CD4-positive, alpha-beta T cell treated with Interleukin-1 beta for 1 hour (primary cell): ENCODE measurements at places on chromosomes 3 and 15.

DNA sequence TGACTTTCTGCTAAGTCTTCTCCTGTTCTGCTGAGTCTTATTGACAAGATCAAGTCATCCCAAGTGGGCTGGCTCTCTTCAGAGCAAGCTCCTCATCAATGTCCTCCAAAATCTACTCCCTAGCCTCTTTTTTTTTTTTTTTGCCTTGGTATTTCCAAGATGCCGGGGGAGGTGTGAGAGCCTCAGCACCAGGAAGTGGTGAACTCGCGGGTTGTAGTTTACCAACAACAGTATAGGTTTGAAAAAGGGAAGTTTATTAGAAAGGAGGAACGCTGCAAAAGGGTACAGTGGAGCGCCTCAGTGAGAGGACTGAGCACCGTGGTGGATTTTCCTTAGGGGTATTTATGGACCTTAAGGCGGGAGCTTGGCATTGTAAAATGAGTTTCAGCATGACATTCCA is 94.3 kb upstream of the SGO1 start:
- DNase-seq: no peak

DNA sequence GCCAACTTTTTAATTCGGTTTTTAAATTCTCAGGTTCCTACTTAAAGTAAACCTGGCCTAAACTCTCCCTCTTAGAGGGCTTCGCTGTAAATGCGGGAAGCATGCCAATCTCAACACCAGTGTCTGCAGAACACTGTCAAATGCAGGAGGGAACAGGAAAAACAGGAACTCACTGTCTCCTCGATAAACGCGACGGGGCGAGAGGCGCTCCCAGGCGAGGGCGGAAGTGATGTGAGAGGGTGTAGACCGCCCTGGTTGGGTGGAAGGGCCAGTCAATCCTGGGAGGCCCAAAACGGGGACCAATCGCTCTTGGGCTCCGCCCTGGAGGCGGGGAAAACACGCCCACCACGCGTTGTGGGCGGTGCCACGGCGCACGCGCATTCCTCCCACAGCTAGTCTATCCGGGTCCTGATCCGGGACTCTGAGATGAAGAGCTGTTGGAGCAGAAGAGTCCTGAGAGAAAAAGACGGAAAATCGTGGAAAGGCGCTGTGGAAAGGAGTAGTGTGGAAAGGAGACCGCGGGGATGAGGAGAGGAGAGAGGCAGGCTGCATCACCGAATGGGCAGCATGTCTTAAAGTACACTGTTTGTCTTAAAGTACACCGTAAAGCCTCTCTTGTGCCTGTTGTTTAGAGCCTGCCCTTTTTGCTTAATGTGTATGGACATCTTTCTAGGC is 27.1 kb downstream of the SLC28A2 start:
- DNase-seq: peak; percentile 96

GRCh38 chr3:185586686-185587039 is 568 bp downstream of the SENP2 start:
- DNase-seq: no peak

DNA sequence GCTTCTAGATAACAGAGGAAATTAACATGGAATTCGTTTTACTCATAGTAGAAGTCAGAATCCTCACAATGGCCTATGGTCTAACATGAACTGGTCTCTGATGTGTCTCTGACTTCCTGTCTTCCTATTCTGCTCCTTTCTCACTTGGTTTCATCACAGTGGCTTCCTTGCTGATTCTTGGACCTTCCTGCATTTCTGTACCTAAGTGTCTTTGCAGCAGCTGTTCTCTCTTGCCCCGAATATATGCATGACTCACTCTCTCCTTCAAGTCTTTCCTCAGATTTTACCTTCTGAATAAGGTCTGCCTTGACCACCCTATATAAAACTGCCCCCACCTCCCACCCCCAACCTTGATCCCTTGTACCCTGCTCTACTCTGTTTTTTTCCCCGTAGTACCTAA is 14.1 kb downstream of the ARL13B start:
- no peak for DNase-seq

DNA sequence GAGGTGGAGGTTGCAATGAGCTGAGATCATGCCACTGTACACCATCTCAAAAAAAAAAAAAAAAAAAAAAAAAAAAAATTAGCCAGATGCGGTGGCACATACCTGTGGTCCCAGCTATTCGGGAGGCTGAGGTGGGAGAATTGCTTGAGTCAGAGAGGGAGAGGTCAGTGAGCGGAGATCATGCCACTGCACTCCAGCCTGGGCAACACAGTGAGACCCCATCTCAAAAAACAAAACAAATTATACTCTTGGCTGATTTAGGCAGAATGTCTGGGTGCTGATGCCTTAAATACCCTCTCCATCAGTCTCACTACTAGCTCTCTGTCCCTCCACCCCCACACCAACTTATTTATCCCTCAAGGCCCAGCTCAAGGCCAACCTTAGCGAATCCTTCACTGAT is 14.0 kb downstream of the UBR1 start:
- DNase-seq: no peak

- DNase-seq: peak; percentile 98
Observed at GRCh38 chr3:9933561-9934234, at the start of gene CRELD1. Gene CRELD1, plus strand, starts transcription at chr3:9933834. Its CDS starts 605 bp downstream, at chr3:9934439.

- DNase-seq: no peak
Observed at GRCh38 chr15:54017959-54018358, 39.7 kb downstream of the UNC13C start.

- DNase-seq: no peak
Observed at GRCh38 chr3:195403841-195404408, 38.9 kb downstream of the ACAP2 start.

- no peak for DNase-seq
Observed at GRCh38 chr15:52360229-52361203, 64.9 kb upstream of the MYO5C start.

DNA sequence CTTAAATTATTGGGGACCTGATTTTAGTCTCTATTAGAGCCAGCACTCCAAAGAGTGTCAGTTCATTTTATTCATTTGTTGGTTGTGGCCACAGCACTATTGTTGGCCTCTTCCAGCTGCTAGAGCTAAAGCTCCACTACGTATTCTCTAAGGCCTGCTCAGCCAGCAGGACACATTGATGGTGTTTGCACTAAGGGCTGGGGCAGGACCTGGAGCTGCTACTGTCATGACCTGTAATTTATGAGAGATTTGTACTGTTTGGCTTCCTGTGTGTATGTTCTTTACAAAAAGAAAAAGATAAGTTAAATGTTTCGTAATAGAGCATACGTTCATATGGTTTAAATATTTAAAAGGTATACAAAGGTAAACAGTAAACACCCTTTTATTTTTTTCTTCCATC is 8.1 kb downstream of the GFM1 start:
- no peak for DNase-seq

- no peak for DNase-seq
Observed at GRCh38 chr3:159824333-159824732, 164.3 kb upstream of the IL12A start.

- DNase-seq: no peak
Observed at GRCh38 chr3:194517333-194517732, 30.5 kb upstream of the ATP13A3 start.

- DNase-seq: no peak
Observed at GRCh38 chr15:59140422-59141226, 35.7 kb downstream of the CCNB2 start.

DNA sequence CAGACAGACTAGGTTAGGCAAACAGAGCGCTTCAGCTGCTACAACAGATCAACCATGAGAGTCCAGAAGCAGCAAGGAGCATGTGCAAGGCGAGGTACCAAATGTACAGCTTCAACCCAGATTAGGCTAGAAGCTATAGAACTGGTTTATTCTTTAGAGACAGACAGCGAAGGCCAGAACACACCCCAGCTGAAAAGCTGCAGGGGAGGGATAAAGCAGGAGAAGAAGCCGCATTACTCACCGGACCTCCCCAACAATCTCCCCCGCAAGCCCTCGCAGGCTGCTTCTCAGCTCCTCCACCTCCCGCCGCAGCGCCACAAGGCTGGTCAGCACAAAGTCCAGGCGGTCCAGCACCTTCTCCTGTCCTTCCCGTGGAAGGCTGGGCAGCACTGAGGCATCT is 3.3 kb downstream of the RMDN3 start:
- no peak for DNase-seq

DNA sequence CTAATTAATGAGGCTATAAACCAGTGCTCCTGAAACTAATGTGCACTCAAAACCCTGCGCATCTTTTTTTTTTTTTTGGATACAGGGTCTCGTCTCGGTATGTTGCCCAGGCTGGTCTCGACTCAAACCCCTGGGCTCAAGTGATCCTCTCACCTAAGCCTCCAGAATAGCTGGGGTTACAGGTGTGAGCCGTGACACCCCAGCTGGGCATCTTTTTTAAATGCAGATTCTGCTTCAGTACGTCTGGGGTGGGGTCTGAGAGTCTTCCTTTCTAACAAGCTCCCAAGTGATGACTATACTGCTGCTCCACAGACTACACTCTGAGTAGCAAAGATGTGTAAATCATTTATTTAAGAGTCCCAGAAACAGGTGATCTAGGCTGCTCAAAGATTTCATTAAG is 73.0 kb downstream of the BFSP2 start:
- DNase-seq: no peak

- peak; percentile 16 for DNase-seq
Observed at GRCh38 chr15:90889313-90889730, 5.0 kb downstream of the FES start.
